Fibroblast of skin of back (primary cell): ENCODE measurements at places on chromosomes 13 and 19.

DNA sequence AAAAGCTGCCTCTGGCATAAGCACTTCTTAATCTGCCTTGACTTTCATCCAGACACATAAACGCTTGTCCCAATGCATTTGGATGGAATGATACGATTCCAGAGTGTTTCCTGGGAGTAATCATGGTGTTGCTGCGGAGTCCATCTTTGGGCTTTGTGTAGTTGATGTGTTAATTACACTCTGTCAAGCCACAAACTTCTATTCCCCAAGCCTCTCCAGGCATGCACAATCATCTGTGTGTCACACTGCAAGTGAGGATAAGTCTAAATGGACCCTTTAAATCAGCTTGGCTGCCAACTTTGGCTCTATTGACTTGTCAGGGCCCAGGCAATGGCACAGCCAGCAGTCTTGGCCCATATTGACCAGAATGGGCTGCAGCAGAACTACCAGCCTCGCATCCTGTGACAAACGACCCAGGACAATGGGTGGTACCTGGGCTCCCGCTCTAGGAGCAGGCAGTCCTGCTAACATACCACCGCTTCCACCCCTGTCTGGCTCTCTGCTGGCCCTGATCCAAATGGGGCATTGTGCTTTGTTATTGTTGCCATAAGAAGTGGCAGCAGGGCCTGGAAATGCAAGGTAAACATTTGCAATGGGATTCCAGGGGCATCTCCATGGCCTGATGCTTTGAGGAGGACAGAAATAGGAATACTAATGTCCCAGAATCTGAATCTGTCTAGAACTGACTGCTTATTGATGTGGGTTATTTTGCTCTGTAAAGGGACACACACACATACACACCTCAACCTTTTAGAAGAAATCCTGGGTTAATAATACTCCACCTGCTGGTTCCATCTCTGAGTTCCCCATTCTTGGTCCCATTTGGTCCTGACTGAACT lies 127.2 kb downstream of the DNAJC15 start:
- DNase-seq, result no peak

GRCh38 chr19:39124136-39124764 lies 1.3 kb upstream of the PAK4 start:
- DNase-seq, result no peak

DNA sequence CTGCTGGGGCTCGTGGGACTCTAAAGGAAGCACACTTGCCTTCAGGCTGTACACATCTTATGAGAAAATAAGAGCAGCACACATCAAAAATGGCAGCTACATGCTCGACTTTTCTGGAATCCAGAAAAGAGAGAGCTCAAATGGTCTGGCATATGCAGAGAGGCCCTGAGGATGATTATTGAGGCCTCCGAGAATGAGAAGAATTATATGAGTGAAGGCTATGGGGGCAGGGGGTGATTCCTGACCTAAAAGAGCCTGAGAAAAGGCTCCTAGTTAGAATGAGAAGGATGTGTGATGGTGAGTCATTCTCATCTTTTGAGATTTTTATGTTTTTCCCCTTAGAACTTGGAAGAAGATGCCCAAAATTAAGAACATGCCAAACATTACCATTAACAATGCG lies 97.1 kb downstream of the HSPH1 start:
- no peak for DNase-seq

- DNase-seq, result no peak
These were observed 135.9 kb downstream of the ENOX1 start for GRCh38 chr13:43650882-43651281.

DNA sequence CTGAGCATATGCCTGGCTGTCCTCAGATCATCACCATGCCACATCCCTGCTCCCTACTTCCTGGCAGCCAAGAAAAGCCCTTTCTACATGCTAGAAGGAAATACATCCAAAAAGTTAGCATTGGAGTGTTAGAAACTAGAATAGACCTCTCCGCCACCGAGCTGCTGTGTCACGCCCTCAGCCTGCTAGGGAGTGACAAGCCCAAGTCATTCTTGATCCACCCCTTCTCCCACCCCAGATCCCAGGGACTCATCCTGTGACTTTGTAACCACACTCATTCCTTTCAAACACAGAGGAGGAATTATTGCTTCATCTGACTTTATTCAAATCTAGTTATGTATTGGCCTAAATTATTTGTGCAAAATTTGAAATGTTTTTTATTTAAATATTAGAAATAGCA lies 45.3 kb downstream of the POLR1D start:
- no peak for DNase-seq
